Activated naive CD4-positive, alpha-beta T cell treated with anti-CD3 and anti-CD28 coated beads for 36 hours (primary cell): ENCODE measurements at places on chromosomes 2 and 18. TPM values are rescaled to one million over a fixed set of nuclear protein-coding genes. Genes with fewer than 3 reads are reported as not detected.

DNA sequence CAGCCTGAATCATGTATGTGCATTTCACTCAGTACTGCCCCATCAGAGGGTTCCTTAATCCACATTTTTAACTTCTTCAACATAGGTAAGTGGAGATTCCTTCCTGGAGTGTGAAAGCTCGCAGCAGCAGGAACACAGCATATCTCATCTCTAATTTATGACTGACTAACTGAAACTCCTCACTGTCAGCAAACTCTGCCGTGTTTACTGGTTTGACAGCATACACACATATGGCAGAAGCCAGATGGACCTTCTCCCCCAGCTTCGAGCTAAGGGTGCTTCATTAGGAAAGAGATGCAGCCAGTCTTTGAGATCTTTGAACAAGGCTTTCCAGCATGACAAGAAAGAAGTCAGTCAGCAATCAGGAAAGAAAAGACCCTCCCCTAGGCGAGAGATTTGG, 200.3 kb upstream of the ACVR2A start:
- no peak overlapping the region for H3K4me3 ChIP-seq
- H3K27me3 ChIP-seq = no peaks in the 10 kb centered on the region
- H3K4me1 ChIP-seq = peaks cover 15% of the 10 kb centered on the region
- H3K36me3 ChIP-seq = no peaks in the 10 kb centered on the region
- DNase-seq = no peak
- H3K27ac ChIP-seq = no peak overlapping the region

DNA sequence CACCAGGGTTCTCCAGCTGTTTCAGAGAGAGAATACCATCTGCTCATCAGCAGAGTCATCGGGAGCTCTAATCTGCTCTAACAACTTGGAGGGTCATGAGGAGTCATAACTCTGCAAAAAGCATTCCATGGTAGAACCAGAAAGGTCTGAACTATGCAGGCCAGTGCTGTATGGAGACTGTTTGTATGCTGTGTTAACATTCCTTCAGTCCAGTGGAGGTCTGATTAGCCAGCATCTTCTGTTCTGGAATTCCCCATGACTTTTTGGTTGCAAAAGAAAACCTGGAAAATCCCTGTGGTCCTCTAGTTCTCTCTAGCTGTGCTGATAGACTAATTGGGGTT, 9.4 kb upstream of the ITGB6 start:
- no peaks in the 10 kb centered on the region for H3K36me3 ChIP-seq
- no peak overlapping the region for H3K4me3 ChIP-seq
- DNase-seq = no peak
- H3K27ac ChIP-seq = no peak overlapping the region

GRCh38 chr2:86352137-86352726, 14.8 kb upstream of the REEP1 start:
- no peak overlapping the region for H3K27ac ChIP-seq
- H3K27me3 ChIP-seq = peaks cover 2% of the 10 kb centered on the region
- no peaks in the 10 kb centered on the region for H3K36me3 ChIP-seq
- no peaks in the 10 kb centered on the region for H3K4me1 ChIP-seq

TMEFF2 gene
- not detected for total RNA-seq

CHST10 gene
- 3.3 TPM for total RNA-seq
